ENCODE measurements at places on chromosomes 3 and 15.

DNA sequence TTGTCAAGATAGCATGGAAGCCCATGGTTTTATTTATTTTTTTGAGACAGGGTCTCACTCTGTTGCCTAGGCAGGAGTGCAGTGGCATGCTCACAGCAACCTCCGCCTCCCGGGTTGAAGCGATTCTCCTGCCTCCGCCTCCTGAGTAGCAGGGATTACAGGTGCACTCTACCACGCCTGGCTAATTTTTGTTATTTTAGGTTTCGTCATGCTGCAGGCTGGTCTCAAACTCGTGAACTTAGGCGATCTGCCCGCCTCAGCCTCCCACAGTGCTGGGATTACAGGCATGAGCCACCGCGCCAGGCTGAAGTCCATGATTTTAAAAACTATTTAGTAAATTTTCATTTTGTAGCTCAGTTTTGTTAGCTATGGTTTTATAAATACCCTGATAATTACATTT, 2.7 kb upstream of the ACTR8 start:
- DNase-seq: no peak

DNA sequence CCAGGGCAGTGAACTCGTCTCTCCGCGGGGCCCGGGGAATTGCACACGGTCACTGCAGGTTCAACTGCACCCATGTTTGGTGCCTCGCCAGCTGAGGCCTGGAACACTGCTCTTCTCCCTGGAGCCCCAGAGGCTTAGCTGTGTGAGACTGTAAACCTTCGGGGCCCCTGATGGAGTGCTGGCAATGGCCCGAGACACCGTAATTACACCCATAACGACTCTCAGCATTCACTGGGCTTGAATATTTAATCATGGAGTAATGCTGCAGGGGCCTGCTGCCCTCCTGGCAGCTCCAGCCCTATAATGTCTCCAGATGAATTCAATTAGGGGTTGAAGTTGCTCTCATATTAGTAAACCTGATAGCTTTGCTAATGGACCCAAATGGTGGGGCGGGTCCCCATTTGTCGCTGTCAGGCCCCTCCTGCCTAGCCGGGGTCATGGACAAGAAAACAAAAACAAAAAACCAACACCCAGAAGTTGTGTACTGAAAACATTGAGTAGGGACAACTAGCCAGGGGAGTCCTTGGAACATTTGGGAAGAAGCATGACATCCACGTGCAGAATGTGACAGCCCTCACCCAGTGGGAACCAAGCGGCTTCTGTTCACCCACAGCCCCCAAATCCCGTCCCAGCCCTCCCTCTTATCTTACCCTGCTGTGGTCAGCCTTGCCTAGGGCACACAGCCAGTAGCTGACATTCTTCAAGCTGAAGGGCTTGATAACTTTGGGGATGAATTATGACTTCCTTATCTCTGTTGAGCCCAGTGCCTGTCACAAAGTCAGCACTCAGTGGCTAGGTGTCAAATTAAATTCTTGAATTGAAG, 74.3 kb upstream of the SCN5A start:
- no peak for DNase-seq

DNA sequence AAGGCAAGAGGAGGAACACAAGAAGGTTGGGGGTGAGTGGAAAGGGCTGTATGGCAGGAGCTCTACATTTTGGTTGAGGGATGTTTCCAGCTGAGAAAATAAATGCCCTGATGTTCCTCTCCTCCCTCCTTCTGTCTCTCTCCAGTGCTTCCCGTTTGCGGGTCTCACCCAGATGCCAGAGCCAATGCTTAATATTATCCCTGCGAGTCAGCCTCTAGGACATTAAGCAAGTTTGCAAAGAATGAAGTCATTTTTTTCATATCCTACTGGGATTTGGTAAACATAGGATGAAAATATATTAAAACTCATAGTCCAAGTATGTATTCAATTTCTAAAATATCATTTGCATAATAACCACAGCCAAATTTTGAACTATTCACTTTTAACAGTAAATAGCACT, 295.9 kb downstream of the CADM2 start:
- no peak for DNase-seq

- DNase-seq: no peak
Observed at GRCh38 chr15:93102211-93102610, 13.2 kb upstream of the RGMA start.

DNA sequence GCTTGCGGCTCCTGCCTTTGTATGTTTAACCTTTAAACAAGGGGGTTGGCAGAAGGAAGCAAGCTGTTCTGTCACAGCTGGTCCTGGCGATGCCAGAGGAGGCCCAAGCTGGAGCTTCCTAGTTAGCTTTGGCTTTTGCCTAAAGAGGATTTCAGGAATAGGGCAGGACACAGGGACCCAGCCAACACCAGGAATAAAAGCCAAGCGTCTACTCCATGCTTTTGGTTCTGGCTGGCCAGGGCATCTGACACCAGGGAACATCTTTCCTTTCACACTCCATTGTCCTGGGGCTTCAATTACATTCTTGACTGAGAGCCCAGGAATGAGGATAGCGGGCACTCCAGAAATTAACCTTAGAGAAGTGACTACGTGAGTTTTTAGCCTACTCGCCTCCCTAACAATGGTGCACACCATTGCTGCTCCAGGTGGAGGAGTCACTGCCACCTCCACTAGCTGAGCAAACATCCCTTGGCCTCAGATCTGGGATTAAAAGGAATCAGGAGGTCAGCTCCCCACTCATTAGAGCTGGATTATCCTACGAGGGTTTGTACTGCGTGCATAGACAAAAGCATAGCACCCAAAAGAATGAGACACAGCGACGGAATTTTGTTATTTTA, 38.2 kb downstream of the TPM1 start:
- DNase-seq: no peak

DNA sequence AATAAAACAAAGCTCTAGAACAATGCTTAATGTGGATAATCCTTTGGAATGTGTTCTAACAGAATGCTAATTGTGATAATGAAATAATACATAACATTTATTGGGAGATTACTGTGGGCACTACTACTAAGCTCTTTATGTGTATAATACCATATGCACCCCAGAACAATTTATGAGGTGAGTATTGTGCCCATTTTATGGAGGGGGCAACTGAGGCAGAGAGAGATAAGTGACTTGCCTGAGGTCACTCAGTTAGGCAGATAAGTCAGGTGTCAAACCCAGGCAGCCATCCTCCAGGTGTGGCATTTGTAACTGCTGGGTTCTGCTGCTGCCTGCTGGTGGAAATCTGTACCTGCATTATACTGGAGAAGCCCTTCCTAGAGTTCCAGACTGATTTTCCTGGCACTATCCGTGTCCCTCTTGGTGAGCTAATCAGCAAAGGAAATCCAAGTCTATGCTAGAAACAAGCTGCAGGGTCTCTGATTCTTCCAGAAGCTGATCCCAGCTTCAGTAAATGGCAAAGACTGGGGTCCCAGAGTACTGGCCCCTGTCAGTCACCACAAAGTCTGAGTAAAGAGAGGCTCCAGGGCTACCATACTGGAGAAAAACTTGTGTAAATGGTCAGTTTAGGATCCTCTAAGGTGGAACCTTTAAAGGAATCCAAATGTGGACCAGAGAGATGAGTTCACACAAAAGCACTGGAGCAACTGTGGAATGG, 22.6 kb upstream of the RBP1 start:
- DNase-seq: peak; percentile 32

- DNase-seq: no peak
Observed at GRCh38 chr15:86278586-86278985, 198.9 kb downstream of the AGBL1 start.

- peak; percentile 88 for DNase-seq
Observed at GRCh38 chr3:29280404-29281093, at the start of gene RBMS3. Gene RBMS3 (plus strand): TSS chr3:29281071.

- DNase-seq: no peak
Observed at GRCh38 chr3:165343185-165343584, 147.0 kb upstream of the SLITRK3 start.

- no peak for DNase-seq
Observed at GRCh38 chr3:156610154-156610553, 55.2 kb upstream of the SSR3 start.

- DNase-seq: no peak
Observed at GRCh38 chr3:175358935-175359334, 499.8 kb downstream of the NAALADL2 start.

- DNase-seq: no peak
Observed at GRCh38 chr15:46315434-46315833, 680.6 kb downstream of the SQOR start.

DNA sequence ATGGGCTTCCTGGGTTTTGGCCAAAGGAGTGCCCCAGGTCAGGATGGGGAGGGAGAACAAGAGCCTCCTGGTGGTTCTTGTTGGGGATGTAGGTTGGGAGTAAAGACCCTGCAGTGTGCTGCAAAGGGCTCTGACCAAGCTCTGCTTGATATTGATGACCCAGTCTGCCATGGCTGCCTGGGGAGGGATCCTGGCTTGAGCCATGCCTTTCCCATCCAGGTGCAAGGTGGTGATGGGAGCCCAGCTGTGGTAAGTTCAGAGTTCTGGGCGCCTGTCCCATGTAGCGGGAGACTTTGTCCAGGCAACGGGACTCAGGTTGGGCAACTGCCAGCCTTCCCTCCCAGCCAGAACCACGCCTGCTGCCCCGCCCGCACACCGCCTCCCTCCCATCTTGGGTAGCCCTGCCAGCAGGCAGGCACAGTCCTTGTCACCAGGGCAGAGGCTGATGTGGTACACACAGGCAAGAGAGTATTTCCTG, 2.6 kb downstream of the GNAI2 start:
- DNase-seq: no peak

DNA sequence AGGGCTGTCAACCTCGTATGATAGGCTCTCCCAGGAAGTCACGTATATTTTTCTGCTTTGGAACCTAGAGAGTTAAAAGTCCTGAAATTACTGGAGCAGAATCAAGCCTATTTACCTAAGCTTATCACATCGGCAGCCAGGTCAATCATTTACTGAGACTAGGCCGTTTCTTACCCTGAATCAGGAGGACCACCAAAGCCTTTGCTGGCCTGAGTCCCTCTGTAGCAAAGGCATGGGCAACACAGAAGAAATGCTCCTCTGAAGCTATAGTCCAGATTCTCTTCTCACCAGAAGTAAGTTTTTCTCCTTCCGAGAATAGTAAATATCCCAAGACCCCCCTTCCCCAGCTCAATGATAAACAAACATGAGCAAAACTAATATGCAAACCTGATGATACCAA, 125.9 kb upstream of the PHLDB2 start:
- no peak for DNase-seq

GRCh38 chr3:6697722-6698121, 163.2 kb upstream of the GRM7 start:
- no peak for DNase-seq

DNA sequence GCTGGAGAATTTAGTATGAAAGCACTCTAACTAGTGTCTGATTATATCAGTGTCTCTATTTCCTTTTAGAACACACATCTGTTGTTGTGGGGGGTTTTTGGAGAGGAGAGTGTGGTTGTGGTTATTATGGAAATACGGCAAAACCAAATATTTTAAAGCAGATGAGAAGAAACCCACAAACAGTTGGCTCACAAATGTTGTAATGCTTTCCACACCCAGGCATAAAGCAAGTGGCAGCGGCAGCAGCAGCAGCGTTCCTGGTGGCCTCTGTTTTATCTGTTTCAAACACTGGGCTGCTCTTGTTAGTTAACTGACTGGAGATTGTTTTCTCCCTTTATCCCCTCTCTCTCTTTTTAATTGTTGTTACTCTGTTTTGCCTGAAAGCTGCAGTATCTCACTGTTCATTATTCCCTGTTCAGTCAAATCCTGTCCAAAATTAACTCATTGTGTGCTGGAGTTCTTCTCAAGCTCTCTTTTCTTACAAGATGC, 1045.5 kb upstream of the NR2F2 start:
- DNase-seq: no peak

DNA sequence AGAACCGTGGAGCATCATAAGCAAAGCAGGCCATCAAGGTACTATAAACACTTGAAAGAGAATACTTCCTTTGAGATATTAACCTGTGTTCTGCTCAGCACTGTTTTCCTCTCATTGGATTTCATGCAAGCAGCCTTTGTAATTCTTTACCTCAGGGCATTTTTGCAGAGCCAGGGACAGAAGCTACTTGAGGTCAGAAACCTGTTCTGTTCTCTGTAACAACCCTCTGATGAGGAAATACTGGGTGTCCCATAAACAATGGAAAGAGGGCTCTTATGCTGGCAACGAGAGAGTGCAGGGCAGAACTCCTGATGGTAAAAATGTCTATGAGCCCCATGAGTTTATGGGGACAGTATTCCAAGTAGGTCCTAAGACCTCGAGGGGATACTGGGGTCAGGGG, 66.0 kb downstream of the DCLK3 start:
- no peak for DNase-seq

- DNase-seq: peak; percentile 34
Observed at GRCh38 chr3:106114220-106114619, 245.4 kb upstream of the CBLB start.

DNA sequence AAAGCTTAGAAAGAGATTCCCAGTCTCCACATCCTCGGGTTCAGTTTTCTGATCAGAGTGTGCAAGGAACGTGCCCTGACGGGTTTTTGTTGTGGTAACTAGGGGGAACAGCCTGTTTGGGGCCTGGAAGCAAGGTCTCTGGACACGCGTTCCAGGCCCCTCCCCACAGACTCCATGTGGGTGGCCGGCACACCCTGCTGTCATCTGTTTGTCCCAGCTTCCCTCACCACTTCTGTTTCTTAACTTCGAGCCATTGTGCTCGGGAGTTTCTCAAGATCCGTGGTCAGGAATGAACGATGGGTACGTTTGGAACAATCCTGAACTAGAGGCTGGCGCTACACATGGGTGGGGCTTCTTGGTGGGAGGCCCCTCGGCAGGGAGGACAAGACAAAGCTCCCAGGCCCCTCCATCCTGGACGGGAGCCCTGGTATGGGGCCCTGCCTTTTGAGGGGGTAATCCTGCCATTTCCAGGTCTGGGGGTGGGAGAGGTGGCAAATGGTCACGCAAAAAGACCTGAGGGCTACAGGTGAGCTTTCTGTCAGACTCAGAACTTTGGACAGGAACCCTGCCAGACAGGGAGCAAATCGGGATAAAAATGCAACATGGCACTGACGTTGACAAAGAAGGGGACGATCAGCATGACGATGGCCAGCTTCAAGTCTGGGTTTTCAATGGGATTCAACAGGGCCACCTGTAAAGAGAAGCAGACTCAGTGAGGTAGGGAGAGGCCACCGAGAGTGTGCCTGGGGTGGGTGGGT, 8.5 kb upstream of the MUSTN1 start:
- no peak for DNase-seq

DNA sequence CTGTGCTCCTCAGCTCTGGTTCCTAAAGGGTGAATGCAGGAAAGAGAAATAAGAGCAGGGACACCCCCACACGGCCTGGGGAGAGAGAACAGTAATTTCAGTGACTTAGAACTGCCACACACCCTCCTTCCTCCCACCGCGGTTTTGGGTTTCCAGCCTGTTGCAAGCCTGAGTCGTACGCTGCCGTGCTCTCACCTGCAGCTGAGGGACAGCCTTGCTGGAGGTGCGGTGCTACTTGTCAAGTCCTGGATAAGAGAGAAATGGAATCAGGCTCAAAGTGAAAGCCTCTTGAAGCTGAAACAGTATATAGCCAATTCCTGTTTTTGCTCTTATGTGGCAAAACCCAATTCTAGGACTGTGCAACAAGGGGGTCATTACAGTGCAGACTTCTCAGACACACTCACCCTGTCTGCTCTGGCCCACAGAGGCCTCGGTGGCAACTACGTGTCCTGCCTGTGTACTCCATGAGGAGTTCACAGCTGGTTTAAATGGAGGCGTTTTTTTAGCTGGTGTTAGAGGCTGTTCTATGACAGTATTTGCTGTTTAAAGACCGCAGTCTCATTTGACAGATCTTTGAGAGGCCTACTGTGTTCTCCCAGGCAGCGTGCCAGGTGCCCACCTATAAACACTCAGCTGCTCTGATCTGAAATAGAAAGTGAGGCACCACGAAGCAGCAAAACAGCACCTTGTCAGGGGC, 42.9 kb downstream of the TBC1D2B start:
- DNase-seq: no peak
